Vagina (tissue), 2 donors: ENCODE measurements at places on chromosomes 16 and 17.

DNA sequence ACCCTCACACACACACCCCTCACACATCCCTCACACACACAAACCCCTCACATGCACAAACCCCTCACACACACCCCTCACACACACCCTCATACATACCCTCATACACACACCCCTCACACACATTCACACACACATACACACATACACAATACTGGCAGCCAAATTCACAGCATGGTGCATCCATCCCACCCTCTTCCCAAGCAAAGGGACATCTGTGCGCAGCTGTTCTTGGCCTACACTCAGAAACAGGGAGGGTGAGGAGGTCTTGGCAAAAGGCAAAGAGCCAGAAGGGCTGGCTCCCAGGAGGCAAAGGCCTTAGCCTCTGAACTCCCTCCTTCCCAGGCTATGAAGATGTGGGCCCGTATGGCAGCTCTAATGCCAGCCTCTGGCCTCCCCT is 23.4 kb downstream of the C17orf67 start:
- no peak for DNase-seq

GRCh38 chr16:22357635-22357971 is 16.8 kb downstream of the CDR2 start:
- DNase-seq = no peak

DNA sequence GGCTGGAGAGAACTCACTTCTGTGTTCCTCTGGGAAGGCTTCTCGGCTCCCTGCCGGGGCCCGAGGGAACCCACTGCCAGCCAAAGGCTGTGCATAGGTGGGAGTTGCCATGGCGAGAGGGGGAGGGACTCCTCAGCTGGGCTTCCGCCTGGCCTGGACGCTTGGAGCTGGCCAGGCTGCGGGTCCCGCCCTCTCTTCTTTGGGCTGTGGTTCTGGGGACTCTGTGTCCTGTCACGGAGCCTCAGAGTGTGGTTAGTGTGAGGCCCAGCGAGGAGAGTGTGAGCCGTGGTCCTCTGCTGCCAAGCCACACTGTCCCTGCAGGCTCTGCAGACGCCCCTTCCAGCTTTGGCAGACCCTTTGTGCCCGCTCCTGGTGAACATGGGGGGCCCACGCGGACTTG is 123.1 kb downstream of the OR1D5 start:
- DNase-seq = no peak

DNA sequence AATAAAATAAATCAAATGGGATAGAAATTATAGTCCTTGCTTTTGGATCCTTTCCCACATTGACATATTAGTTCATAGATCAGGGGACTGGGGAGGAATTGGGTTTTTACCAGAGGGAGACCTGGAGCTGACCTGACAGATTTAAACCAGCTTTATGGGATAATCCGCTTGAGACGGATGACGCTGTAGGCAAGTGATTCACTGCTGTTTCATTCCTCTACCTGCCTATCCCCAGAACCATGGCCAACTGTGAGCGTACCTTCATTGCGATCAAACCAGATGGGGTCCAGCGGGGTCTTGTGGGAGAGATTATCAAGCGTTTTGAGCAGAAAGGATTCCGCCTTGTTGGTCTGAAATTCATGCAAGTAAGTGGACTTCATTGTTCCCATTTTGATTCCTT is 2.1 kb downstream of the NME1 start:
- DNase-seq = no peak

DNA sequence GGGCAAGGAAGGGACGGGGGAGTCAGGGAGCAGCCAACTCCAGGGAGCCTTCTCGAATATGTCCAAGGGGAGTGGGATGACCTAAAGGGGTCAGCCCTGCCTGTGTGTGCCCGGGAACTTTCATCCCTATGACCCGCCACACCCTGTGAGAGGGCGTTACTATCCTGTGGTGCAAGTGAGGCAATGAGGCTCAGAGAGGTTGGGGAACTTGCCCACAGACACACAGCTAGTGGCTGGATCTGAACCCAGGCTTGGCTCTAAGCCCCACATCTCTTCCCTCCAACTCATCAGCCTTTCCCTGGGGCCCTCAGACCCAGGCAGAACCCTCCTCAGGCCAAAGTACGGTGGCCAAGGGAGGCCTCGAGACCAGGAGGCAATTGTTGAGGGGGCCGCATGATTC is 23.2 kb downstream of the JUP start:
- DNase-seq = no peak

- no peak for DNase-seq
These were observed 147.2 kb downstream of the UTP18 start for GRCh38 chr17:51407576-51407975.

DNA sequence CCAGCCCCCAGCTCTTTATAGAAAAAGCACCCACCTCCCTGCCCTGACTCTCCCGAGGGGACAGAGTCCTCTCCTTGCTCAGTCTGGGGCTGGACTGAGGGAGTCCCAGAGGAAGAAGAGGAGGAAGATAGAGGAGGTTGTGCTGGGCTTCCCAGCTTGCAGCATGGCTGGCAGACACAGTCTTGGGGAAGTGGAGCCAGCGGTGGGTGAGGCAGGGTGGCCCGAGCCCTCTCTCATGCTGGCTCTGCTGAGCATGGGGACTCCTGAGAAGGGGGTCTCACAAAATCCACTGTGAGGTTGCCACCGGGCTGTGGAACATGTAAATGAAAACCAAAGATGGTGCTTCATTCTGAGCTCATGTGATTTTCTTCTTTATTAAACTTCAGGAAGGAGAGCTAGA is 398.5 kb downstream of the SLC39A11 start:
- no peak for DNase-seq

DNA sequence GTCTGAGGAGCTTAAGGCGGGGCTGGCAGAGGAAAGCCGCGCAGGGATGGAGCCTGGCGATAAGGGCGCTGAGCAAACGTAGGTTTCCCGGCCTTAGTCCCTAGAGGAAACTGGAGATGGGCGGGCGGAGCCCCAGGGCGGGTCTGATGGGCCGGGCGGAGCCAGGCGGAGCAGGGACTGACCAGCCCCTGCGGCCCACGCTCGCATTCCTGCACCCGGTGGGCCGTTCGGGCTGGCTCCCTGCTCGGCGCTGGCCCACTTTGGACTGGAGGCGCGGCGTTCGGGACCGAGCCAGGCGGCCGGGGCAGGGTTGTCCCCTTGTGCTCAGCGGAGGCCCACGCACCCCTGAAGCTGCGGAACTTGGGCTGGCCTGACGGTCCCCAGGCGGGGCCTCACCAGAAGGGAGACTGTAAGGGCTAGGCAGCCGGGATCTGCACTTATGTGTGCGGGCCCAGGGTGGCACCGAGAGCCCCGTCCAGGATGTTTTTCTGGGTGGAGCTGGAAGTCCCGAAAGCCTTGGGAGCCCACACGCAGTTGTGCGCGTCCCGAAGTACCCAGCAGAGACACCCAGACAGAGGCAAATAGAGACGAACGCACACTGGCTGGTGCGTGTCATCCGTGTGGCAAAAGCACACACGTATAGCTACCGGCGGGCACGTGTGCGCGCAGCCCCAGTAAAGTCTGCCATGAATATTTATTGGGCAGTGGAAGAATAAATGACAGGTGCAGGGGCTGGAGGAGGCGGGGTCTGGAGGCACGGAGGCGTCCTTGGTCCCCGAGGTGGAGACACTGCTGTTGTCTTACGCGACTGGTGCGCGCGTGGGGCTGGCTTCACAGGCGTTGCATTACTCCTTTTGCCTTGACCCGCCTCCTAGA is 1.4 kb downstream of the PYDC1 start:
- DNase-seq = no peak

DNA sequence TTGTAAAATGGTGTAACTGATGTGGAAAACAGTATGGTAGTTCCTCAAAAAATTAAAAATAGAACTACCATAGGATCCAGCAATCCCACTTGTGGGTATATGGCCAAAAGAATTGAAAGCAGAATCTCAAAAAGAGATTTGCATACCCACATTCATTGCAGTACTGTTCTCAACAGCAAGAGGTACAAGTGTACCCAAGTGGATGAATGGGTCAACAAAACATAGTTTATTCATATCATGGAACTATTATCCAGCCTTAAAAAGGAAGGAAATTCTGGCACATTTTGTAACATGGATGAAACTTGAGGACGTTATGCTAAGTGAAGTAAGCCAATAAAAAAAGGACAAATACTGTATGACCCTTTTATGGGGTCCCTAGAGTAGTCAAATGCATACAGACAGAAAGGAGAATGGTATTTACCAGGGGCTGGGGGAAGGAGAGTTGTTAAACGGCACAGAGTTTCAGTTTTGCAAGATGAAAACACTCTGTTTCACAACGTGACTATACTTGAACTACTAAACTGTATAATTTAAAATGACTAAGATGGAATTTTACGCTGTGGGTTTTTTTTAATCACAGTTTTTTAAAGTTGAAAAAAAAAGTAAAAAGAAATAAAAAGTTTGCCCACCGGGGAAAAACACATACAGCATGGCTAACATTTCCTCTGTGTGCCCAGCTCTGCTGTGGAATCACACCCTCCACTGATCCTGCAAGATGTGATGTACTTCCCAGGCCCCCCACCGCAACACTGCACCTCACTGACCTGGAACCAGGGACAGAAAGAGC is 6.1 kb downstream of the TVP23A start:
- DNase-seq = no peak

- no peak for DNase-seq
These were observed 157.4 kb upstream of the NOG start for GRCh38 chr17:56436142-56436541.

DNA sequence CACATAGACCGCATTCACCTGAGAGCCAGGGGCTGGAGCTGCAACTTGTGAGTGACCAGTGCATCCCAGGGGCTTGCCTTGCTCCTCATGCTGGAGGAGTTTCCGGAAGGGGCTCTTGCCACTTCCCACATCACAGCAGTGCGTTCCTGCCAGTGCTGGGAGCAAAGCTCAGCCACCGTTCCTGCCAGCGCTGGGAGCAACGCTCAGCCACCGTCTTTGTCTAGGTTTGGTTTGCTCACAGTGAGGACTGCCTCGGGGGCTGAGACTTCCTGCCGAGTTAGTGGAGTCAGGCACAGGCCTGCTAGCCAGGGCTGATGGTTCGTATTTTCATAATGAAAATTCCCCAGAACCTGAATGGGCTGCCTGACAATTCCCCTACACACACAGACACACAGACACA is 5.4 kb upstream of the CHRNE start:
- DNase-seq = no peak

GRCh38 chr16:24821129-24821528 is 24.6 kb upstream of the SLC5A11 start:
- DNase-seq = no peak

DNA sequence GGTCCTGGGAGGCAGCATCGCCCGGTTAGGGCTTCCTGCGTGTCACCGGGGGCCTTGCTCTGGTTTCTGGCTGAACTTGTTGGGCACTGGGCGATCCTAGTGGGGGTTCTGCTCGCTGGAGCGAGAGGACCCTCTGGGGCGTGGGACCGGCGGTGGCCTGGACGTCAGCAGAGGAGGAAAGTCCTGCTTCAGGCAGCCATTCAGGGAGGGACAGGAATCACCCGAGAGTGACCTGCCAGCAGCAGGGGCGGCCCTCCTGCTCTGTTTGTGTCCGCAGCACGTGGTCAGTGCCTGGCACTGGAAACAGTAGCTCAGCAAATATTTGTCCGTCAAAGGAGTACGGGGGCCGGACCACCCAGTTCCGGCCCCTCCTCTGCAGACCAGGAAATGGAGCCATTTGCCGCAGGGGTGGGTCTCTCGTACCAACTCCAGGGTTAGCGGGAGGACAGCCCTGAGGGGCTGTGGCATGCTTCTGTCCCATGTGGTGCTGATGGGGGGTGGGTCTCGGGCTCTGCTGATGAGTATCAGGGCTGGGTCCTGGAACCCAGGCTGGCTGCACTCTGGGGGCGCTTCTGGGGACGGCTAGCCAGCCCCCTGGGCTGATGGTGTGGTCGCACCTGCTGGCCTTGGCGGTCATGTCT is 48.3 kb downstream of the BAIAP2 start:
- DNase-seq = no peak

GRCh38 chr16:58417600-58417999 is 25.3 kb downstream of the GINS3 start:
- no peak for DNase-seq

- DNase-seq = no peak
These were observed 119.1 kb upstream of the SMURF2 start for GRCh38 chr17:64781014-64781756.

GRCh38 chr16:69127966-69128510 is 4.3 kb downstream of the CHTF8 start:
- DNase-seq = no peak

GRCh38 chr17:39208893-39209292 is 8.8 kb downstream of the RPL19 start:
- no peak for DNase-seq

GRCh38 chr17:62705778-62706597 is 78.5 kb downstream of the MRC2 start:
- no peak for DNase-seq

- no peak for DNase-seq
These were observed 606.8 kb downstream of the TOX3 start for GRCh38 chr16:51940183-51940582.

- DNase-seq = no peak
These were observed 134.3 kb downstream of the CCT6B start for GRCh38 chr17:34827008-34827407.

GRCh38 chr16:33877-34647 is 19.3 kb downstream of the POLR3K start:
- no peak for DNase-seq

- no peak for DNase-seq
These were observed 80.2 kb downstream of the HS3ST4 start for GRCh38 chr16:25771812-25772568.

DNA sequence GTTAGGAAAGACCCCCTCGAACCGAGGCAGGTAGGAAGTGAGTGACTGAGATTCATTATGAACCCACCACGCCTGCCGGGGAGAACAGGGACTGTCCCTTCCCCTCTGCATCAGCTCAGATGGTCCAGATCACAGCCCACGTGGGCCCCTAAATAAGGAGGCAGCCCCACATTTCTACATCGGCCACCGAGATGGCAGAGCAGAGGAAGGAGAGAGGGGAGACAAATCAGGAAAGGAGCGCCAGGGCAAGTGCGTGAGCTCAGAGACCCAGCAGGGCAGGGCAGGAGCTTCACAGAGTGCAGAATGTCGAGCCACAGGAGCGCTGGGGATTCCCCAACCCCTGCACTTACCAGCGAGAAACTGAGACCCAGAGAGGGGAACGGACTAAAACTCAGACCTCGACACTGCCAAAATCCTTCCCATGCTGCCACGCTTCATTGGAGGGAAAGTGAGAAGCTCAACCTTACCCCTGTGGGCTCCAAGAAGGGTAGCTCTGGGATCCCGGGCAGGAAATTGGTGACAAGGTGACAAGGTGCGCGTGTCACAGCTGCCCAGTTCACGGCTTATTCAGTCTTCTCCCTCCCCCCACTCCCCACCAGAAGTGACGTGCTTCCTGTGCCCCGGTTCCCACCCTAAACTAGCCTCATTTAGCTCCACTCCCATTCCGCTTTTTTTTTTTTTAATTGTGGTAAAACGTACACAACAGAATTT is at the start of gene ICAM2:
Gene ICAM2, minus strand, starts transcription at position 578 of the 711 bp plus-strand sequence. CDS start 13,942 bp downstream, outside the sequence.
- no peak for DNase-seq

DNA sequence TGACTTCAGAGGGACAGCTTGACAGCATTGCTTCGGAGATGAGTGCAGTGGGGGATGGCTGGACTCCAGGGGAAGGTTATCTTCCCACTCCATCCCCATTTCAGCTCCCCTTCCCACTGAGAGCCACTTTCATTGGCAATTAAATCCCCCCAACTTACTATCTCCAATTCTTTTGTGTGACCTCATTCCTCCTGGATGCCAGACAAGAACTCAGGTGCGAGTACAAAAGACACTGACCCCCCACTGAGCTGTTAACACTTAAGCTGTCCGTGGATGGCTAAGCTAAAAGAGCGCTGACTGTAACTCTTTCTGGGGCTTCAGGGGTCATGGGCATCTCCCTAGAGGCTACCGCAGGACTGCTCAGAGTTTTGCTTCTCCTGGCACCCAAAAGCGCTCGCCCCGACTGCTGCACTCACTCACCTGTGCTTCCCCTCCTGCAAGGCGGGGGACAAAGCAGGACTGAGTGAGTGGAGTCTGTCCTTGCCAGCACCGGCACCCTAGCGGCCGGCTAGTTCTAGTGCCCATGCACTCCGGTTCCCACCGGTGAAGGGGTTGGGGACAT is 44.8 kb upstream of the FBXO47 start:
- no peak for DNase-seq
